ENCODE measurements at places on chromosomes 13 and 19. TPM values are rescaled to one million over a fixed set of nuclear protein-coding genes. Genes with fewer than 3 reads are reported as not detected.
A peak's percentile ranks its signal among the peaks of the same experiment; 100 is the strongest.

- H3K27ac ChIP-seq: no peak overlapping the region
- no peak overlapping the region for H3K4me3 ChIP-seq
- no peak for DNase-seq
- H3K27me3 ChIP-seq: no peaks in the 10 kb centered on the region
- H3K4me1 ChIP-seq: no peaks in the 10 kb centered on the region
- no peaks in the 10 kb centered on the region for H3K36me3 ChIP-seq
Observed at GRCh38 chr13:43489233-43489632, 297.5 kb downstream of the ENOX1 start.

SPRED3 gene
- total RNA-seq: 0.16 TPM

DNA sequence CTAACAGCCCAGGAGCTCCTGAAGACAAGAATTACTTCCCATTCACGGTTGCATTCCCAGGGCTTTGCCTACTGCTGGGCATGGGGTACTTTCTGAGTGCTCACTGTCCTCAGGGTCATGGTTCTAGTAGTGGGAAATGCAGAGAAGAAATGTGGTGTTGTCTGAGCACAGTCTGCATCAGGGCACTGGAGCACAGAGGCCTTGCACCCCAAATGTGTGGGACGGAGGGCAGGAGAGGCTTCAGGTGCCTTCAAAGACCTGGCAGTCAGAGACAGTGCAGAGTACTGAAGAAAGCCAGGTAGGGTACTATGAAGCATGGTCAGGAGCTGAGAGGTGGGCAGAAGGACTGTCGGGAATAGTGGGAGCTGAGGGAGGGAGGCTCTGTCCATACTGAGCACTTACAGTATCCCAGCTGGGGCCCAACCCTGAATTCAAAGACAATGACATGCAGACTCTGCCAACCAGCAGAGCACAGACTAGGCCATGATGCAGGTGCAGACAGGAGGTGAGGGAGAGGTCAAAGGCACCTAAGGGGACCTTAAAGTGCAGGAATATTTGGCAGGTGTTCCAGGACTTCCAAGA, 144.4 kb downstream of the USP12 start:
- no peak overlapping the region for H3K4me3 ChIP-seq
- H3K36me3 ChIP-seq: no peaks in the 10 kb centered on the region

VSTM1 gene
- not detected for total RNA-seq

- no peak overlapping the region for H3K4me3 ChIP-seq
- H3K4me1 ChIP-seq: no peaks in the 10 kb centered on the region
- H3K36me3 ChIP-seq: no peaks in the 10 kb centered on the region
- DNase-seq: no peak
Observed at GRCh38 chr19:41577144-41577830, 1.3 kb downstream of the CEACAM21 start.

PODNL1 gene
- total RNA-seq: 8.8 TPM

GRCh38 chr13:109111141-109111540, 481.7 kb downstream of the MYO16 start:
- DNase-seq: no peak
- H3K4me3 ChIP-seq: no peak overlapping the region
- H3K27me3 ChIP-seq: no peaks in the 10 kb centered on the region
- no peaks in the 10 kb centered on the region for H3K36me3 ChIP-seq

NLRP4 gene
- not detected for total RNA-seq

CAMSAP3 gene
- not detected for total RNA-seq

MAP3K10 gene
- total RNA-seq: 10.2 TPM

SERPINE3 gene
- 0.73 TPM for total RNA-seq

DNA sequence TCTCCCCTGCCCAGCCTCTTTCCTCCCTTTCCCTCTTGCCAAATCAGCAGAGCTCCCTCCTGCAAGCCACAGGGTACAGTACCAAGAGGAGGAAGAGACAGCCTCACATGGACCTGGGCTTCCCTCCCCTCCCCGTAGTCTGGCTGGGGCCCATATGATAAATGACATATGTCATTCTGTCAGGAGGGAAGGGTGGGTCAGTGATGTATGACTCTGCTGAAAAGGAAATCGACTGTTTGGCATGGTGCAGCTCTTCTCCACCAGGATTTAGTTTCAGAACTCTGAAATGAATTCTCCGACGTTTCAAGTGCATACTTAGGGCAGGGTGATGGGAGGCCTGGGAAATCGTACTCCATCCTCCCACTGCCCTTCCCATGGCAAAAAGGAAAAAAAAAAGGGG, 9.8 kb downstream of the TSHZ3 start:
- no peak for DNase-seq
- no peak overlapping the region for H3K4me3 ChIP-seq
- no peaks in the 10 kb centered on the region for H3K36me3 ChIP-seq

OSCAR gene
- total RNA-seq: 2.2 TPM

GRCh38 chr13:51818276-51818675, 14.3 kb upstream of the DHRS12 start:
- no peaks in the 10 kb centered on the region for H3K27me3 ChIP-seq
- peaks cover 5% of the 10 kb centered on the region for H3K4me1 ChIP-seq
- H3K27ac ChIP-seq: no peak overlapping the region

CRB3 gene
- total RNA-seq: 0.48 TPM

GRCh38 chr13:37364007-37364406, 234.6 kb downstream of the POSTN start:
- H3K4me1 ChIP-seq: no peaks in the 10 kb centered on the region
- no peak for DNase-seq

DNA sequence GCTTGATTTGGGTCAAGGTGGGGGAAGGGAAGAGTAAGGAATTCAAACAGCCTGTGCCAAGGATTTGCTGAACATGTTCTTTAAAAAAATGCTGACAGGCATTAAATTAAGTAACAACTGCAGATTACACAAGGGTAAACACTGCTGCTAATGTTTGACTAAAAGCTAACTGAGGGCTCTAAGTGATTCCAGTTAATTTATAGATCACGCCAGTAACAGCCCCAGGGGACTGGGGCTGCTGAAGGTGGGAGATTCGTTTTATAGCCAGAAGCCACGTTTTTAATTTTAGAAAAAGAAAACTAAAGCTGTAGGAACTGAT, 321.7 kb downstream of the DLEU7 start:
- H3K27me3 ChIP-seq: no peaks in the 10 kb centered on the region
- no peaks in the 10 kb centered on the region for H3K36me3 ChIP-seq
- no peak for DNase-seq

WASF3 gene
- 67.0 TPM for total RNA-seq

GRCh38 chr19:7637374-7638256, 705 bp downstream of the STXBP2 start:
- peak overlapping the region; percentile 74 for H3K4me3 ChIP-seq
- H3K36me3 ChIP-seq: no peaks in the 10 kb centered on the region
- DNase-seq: no peak

GRCh38 chr19:50319156-50319555, 10.0 kb downstream of the KCNC3 start:
- H3K4me1 ChIP-seq: no peaks in the 10 kb centered on the region
- no peak for DNase-seq
- no peak overlapping the region for H3K4me3 ChIP-seq
- H3K36me3 ChIP-seq: no peaks in the 10 kb centered on the region
- no peak overlapping the region for H3K27ac ChIP-seq

GRCh38 chr19:48873476-48874302, 1.5 kb downstream of the PPP1R15A start:
- no peaks in the 10 kb centered on the region for H3K36me3 ChIP-seq
- no peak for DNase-seq
- H3K27me3 ChIP-seq: no peaks in the 10 kb centered on the region
- H3K4me1 ChIP-seq: peaks cover 7% of the 10 kb centered on the region
- peak overlapping the region; percentile 98 for H3K27ac ChIP-seq

DNA sequence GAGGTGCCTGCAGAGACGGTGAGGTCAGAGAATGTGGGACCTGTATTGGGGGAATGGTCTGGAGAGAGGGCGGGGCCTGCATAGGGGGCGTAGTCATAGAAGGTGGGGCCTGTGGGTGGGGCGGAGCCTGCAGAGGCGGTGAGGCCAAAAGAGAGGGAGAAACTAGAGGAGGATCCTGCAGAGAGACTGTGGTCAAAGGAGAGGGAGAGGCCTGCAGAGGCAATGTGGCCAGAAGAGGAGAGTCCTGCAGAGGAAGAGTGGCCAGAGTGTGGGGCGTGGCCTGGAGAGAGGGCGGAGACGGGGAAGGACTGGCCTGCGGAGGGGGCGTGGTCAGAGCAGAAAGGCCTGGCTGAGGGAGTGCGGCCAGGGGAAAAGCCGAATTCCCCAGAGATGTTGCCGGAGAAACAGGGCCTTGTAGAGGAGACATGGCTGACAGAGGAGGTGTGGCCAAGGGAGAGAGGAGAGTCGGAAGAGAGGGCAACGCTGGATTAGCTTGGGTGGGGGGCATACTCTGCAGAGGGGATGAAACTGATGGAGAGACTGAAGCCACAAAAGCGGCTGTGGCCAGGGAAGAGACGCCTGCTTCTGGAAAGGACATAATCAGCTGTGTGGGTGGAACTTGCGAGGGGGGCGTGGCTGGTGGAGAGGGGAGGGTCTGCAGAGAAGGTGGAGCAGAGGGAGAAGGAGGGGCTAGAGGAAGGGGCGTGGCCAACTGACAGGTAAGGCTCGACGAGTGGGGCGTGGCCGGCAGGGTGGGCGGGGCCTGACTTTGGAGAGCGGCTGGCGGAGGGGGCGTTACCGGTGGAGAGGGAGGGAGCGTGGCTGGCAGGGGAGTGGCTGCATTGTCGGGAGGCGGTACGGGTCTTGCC, 2.5 kb downstream of the PRR36 start:
- peaks cover 20% of the 10 kb centered on the region for H3K27me3 ChIP-seq
- peak overlapping the region; percentile 54 for H3K4me3 ChIP-seq
- H3K27ac ChIP-seq: peak overlapping the region; percentile 28

ZNF85 gene
- 9.2 TPM for total RNA-seq

DNA sequence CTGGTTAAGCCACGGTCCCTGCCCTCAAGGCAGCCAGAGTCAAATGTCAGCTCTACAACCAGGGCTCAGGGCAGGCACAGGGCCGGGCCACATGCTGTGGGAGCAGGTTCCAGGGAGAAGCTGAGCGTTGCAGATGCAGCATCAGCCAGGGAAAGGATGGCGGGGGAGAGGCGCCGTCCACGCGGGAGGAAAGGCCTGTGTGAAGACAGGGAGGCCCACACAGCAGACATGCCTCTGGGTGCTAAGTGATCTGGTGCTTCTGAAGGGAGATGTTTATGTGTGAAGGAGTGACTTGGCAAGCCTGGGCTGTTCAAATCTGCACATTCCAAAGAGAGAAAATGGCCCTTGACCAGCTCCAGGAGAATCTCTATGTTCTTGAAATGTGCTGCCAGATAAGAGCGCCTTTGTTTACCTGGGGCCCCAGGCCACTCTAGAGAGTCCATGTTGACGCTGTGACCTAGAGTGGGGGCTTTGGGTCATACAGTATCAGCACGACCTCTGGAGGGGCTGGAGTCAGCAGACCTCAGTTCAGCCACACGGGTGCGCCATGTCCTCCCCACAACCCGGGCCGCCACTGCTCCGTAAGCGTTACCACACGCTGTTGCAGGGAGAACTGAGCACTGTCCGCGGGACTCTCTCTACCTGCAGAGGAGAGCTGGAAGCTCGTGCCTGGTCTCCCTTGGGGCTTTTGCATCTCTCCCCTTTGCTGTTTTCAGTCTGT, 15.9 kb upstream of the ATF5 start:
- H3K27ac ChIP-seq: no peak overlapping the region
- H3K36me3 ChIP-seq: peaks cover 6% of the 10 kb centered on the region
- no peaks in the 10 kb centered on the region for H3K27me3 ChIP-seq
- H3K4me3 ChIP-seq: no peak overlapping the region
- DNase-seq: no peak
- H3K4me1 ChIP-seq: no peaks in the 10 kb centered on the region

DNA sequence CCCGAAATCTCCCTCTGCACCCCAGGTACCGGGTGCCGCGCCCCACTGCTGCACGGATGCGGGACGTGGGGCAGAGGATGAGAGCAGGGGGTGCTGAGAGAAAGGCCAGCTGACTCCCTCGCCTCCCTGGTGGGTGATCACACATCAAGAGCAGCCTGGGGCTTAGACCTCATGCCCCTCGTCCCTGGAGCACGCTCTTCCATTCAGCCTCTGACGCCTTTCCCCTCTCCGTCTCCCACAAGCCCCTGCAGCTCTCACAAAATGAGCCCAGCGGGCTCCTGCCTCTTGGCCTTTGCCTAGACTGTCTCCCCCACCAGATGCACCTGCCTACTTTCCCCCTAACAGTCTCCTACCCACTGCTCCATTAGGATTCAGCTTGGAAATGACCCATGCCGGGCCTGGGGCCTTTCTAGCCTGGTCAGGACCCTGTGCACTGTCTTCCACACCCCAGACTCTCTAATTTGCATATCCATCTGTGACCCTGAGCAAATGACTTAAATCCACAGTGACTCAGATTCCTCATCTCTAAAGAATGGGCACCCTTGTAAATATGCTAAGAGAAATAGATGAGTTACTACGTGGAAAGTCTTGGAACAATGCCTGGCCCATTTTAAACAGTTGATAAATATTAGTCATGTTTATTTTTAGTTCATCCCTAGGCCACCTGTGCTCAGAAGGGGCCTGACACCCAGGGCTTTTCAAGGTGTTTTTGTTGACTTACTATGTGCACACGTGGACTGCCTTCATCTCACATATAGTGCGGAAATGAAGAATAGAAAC, 582 bp upstream of the PTPRH start:
- H3K4me3 ChIP-seq: no peak overlapping the region
- H3K36me3 ChIP-seq: no peaks in the 10 kb centered on the region
- H3K27me3 ChIP-seq: no peaks in the 10 kb centered on the region
- H3K4me1 ChIP-seq: no peaks in the 10 kb centered on the region
- H3K27ac ChIP-seq: peak overlapping the region; percentile 4
- no peak for DNase-seq

DNA sequence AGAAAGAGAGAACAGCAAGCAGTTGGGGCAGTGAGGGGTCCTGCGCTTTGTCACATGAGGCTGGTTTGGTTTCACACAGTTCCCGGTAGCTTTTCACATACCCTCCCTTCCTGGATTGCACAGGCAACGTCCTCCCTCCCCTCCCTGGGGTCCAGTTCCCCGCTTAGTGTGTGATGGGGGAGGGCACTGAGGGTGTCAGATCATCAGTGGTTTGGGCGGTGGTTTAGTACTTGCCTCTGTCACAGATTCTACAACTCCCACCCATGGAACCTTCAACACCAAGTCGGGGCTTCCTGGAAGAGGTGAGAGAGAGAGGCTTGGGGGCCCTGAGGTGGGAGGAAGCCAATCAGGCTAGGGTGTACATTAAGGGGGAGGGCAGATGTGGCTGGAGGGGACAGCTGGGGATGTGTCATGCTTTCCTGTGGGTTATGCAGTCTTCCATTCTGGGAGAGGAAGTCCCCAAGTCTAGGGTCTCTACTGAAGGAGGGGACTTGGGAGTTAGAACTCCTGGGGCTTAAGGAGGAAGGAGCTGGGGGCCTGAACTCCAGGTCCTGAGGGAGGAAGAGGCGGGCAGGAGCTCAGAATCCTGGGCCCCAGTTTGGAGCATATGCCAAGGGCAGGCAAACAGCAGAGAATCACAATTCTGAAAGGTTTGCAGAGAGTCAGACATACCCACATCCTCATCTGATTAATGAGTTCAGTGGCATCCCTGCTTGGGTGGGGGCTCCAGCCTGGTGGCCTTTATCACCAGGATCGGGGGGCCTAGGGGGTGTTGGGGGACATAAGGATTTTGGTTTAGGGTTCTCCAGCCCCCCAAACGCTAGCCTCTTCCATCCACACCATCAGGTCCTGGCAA, at the start of gene NKG7:
TSS of gene NKG7 (minus strand) at position 6 of the 856 bp plus-strand sequence. CDS start 119 bp downstream, outside the sequence.
- no peaks in the 10 kb centered on the region for H3K36me3 ChIP-seq
- H3K27ac ChIP-seq: no peak within 1 kb of the TSS
- no peaks in the 10 kb centered on the region for H3K27me3 ChIP-seq
- H3K4me3 ChIP-seq: no peak within 1 kb of the TSS
- H3K4me1 ChIP-seq: no peaks in the 10 kb centered on the region
